A549 treated with Hydrocortisone at 1 μM for 4 hours (cell line): ENCODE measurements at places on chromosomes 16 and 17. TPM values are rescaled to one million over a fixed set of nuclear protein-coding genes. Genes with fewer than 3 reads are reported as not detected.

The STX8 gene
- total RNA-seq: 61.6 to 73.3 TPM (median 66.6 TPM) in 5 replicates

The TMEM100 gene
- 0.06 to 0.15 TPM in 2 of 5 replicates, not detected in the others for total RNA-seq

The ZNF750 gene
- not detected in 5 replicates for total RNA-seq

The TNS4 gene
- total RNA-seq: 192 to 284 TPM (median 275 TPM) in 5 replicates
